NCI-H1436 (cell line): ENCODE measurements at places on chromosomes 3 and 15.

DNA sequence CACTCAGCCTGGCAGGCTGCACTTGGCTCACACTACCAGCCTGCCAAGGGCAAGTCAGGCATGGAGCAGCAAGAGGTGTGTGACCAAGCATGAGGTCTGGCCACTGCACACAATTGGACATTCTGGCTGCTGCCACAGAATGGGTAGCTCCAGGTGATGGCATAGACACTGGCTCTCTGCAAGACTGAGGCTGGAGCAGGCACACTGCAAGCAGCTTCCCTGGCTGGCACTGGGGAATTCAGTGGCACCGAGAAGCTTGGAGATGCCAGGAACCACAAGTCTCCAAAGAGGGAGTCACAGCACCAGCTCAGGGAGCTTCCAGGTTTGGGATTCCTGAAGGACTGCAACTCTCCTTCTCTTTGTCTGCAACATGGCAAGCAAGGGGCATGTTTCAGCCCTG, 42.0 kb upstream of the KCNH8 start:
- DNase-seq, result no peak

- DNase-seq, result peak; percentile 91
These were observed at the start of gene MGA for GRCh38 chr15:41660235-41661077. TSS of gene MGA (plus strand) at chr15:41660405.

GRCh38 chr3:8113626-8114025, 388.0 kb upstream of the LMCD1 start:
- DNase-seq, result no peak

- no peak for DNase-seq
These were observed 26.6 kb downstream of the ITGB5 start for GRCh38 chr3:124860599-124860998.

DNA sequence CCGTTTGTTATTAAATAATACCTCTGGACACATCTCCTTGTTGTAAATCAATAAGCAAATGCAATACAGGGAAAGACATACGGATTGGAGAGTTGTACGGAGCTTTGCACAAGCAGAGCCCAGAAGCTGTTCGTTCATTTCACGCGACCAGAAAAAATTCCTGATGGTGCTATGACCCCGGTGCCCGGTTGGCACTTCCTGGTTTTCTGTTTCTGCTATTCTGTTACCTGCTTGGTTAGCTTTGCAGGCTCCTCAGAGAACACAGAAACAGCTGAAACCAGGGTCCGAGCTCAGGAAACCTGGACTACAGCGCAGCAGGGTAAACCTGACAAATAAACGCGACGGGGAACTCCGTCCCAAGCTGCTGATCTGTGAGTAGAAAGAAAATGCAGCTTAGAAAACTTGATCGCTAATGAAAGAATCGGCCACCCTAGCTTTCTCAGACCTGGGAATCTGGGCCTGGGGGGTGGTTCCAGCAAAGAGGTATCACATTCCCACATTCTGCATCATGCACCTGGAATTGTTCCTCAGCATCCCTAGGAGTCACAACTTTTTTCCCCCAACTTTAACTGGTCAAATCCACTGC, 845 bp downstream of the CNTN3 start:
- no peak for DNase-seq

GRCh38 chr3:160665784-160666526, 11.0 kb upstream of the ARL14 start:
- peak; percentile 21 for DNase-seq

GRCh38 chr3:154223519-154223918, 100.8 kb downstream of the DHX36 start:
- DNase-seq, result no peak

- no peak for DNase-seq
These were observed 228.8 kb upstream of the BHLHE40 start for GRCh38 chr3:4750306-4750968.

- DNase-seq, result no peak
These were observed 124.3 kb upstream of the ATP11B start for GRCh38 chr3:182668974-182669373.

DNA sequence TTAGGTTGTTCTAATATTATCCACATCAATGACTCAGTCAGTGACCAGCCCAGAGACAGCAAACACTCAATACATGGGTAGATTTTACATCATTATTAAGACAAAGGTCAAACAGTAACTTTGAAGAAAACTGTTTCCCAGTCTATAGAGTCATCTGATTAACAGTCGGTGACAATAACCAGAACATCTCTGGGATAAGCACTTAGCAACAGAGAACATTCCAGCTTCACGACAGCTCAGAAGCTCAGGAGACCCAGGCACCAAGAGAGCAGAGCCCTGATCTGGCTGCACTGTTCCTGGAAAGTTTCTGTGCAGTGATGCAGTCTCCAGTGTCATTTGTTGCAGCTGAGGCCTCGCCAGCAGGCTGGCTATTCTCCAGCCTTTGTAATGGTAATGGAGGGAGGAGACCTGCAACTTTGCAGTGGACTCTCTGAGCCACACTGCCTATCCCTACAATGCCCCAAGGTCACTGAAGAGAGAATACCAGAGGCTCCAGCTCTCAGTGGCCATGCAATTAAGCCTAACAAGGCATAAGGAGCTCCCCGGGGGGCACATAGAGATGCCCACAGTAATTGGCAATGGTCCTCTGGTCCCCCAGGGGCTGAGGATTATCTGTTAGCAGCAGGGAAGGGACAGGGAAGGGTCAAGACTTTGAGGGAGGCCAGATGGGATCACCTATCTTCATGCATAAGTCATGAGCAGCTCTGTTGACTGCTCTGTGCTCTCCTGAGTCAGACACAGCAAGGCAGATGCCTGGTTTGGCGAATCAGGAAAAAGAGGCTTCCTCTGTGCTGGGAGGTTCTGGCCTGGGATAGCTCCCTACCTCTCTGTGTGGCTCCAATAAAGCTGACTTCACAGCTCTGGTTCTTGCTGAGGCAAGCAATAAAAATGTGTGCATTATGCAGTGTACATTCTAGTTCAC, 163.6 kb downstream of the CTNNB1 start:
- no peak for DNase-seq

GRCh38 chr3:134650431-134651346, at the start of gene KY:
TSS of gene KY (minus strand) at chr3:134651022. CDS start at chr3:134650960, 62 bp downstream.
- peak; percentile 53 for DNase-seq

DNA sequence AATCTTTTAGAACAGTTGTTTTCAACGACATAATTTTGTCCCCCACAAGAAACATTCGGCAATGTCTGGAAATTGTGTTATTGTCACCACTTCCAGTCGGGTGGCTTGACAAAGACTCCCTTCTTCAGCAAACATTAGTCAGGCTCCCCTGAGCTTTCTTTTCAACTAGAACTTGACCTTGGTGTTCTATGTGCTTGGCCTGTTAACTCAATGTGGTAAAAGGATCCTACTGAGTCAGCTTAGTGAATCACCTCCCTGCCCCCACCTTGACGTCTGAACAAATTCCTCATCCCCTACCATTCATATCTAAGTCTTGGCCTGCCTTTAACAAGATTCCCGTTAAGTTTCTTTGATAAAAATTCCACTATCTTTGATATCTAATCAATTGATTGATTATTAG, 465.0 kb upstream of the ROBO1 start:
- no peak for DNase-seq

- no peak for DNase-seq
These were observed 5.0 kb downstream of the NUDT16 start for GRCh38 chr3:131386429-131387165.

DNA sequence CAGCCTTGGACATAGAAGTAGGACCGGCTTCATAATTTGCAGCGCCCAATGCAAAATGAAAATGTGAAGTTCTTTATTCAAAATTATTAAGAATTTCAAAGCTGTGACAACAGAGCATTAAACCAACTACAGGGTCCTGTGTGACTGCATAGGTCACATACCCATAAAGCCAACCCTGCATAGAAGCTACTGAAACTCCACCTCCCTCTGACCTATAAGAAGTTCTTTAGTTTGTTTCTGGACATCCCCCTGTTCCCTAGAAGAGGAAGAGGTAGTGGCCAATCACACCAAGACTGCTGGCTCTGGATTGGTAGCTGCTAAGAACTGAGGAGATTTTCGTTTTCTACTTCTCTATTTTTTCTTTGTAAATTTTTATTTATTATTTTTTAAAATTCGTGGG, 9.0 kb upstream of the SELENOT start:
- no peak for DNase-seq

GRCh38 chr3:172542999-172543398, 19.8 kb upstream of the TNFSF10 start:
- no peak for DNase-seq

GRCh38 chr3:22887664-22888291, 315.3 kb upstream of the UBE2E2 start:
- no peak for DNase-seq

DNA sequence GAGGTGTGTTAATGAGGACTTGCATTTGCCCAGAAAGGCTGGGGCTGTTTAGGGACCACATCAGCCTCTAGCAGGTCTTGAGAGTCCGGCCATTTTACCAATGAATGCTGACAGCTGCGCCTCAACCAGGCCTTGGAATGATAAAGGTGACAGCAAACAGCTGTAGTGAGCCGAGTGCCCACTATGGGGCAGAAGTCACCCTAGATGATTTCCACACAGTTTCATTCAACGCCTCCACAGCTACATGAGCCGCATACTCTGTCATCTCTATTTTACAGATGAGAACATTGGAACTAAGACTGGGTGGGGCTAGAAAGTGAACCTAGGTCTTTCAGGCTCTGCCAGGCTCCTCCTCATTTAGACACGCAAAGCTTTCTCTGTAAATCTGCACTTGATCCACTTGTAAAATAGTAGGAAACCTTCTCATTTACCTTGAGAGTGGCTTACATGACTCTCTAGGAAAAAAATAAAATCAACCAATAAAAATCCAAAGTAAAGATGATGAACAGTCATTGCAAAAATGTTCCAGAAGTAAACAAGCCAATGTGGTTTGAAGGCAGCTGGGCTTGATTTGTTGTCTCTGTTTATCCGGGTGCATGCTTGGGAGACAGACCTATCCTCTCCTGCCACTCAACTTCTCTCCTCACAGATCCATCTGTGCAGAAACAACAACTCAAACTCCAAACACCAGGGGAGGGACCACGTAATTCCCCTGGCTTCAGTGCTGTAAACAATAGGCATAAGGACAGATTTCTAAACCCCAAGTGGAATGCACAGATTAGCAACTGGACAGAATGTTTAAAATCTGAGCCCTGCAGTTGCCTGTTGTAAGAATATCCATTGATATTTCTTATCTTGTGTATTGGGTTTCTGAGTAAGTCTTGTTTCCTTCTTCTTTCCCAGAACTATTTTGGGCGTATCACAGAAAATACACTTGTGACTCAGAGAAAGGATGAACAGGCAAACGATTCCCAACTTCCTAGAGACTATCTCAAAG, 31.5 kb upstream of the LDHAL6B start:
- DNase-seq, result peak; percentile 51

DNA sequence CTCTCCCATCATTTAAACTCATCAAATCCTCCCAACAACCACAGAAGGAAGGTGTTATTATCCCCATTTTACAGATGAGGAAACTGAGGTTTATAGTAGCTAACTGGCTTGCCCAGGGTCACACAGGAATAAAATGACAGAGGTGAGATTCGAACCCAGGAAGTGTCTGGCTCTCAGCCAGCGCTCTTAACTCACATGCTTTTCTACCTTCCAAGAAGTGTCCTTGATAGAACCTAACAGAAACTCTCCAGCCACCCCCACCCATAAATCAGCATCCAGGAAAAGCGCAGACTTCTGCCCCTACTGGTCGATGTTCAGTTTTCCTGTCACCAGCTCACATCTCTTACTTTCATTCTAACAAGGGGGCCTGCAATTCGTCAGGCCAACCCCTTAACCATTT, 51.7 kb downstream of the SPATA12 start:
- DNase-seq, result no peak

DNA sequence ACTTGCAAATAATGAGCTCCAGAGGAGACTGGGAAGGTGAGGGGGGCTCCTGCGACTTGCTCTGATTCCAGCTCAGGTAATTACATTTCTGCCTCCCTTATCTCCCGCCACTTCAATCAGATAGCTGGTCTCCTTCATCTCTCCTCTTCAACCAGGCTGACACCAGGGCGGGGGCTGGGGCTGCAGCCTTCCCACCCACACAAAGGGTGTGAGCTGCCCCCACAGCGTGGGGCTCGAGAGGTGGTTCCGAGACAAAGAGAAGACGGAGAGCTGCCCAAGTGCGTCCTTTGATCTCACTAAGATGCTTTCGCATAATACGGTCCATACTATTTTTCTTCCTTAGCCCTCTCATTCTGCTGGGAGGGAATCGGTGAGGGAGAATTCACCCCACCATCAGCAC, 139.7 kb downstream of the NSMCE3 start:
- no peak for DNase-seq

- DNase-seq, result no peak
These were observed 97.3 kb upstream of the THRB start for GRCh38 chr3:24591661-24592555.

GRCh38 chr3:72604328-72604727, 243.9 kb downstream of the SHQ1 start:
- no peak for DNase-seq

- DNase-seq, result no peak
These were observed 14.4 kb upstream of the CMTM8 start for GRCh38 chr3:32224016-32224516.

DNA sequence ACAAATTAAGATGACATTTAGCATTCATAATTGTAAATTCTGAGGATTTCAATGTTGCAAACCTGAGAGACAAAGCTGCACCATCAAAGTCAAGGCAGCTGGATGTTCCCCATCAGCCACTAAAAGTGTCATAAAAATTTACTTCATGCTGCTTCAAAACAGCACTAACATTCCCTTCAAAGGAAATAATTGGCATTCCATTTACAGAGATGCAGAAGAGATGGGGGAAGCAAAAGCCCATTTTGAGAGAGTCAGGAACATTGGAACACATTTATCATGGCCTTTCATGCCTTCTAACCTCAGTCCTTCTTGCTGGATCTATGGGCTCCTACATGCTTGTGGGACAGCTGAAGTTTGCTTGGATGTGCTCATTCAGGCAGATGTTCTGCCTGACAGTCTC, 6.4 kb upstream of the TMEM158 start:
- DNase-seq, result no peak

DNA sequence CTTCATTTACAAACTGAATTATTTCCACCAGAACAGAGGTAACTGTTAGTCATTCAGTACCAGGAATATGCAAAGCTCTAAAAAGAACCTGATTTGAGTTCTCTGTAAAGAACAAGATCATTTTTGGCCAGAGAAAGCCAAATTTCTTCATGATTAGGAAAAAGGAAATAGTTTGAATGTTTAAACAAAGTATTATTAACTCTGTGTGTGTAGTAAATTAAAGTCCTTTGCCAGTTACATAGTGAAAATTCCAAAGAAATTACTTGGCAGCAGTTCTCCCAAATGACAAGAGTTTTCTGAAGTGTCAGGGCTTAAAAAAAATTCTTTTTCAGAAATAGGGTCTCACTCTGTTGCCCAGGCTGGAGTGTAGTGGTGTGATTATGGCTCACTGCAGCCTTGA, 24.5 kb downstream of the QTRT2 start:
- no peak for DNase-seq

DNA sequence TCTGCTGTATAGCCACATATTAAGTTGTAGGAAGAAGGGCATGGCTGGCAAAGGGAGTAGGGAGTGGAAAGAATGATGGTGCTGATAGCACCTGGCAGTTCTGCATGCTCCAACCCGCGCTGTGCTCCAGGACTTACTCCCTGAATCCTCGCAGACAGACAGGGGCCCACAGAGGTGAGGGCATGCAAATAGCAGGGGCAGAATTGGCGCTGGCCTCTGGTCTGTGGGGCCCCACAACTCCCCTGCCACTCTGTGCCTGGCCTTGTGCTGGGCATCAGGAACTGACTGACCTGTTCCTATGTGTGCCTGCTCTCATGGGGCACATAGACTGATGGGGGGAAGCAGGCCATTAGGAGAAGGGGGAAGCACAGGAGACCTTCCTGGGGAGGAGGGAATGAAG, 20.9 kb downstream of the HDAC11 start:
- no peak for DNase-seq
